CD4-positive, alpha-beta T cell treated with Interleukin-6 for 4 hours (primary cell): ENCODE measurements at places on chromosomes 11 and 22.

GRCh38 chr11:122874991-122875390 lies 7.6 kb upstream of the JHY start:
- no peak for DNase-seq

- no peak for DNase-seq
These were observed 2.6 kb upstream of the DSCAML1 start for GRCh38 chr11:117799634-117800033.

GRCh38 chr22:37420686-37421467 lies 6.4 kb downstream of the ELFN2 start:
- no peak for DNase-seq

- no peak for DNase-seq
These were observed 53.3 kb downstream of the WNT11 start for GRCh38 chr11:76152741-76153570.

- DNase-seq, result no peak
These were observed 120.9 kb upstream of the ZC3H12C start for GRCh38 chr11:109972181-109972715.

GRCh38 chr11:72774499-72774898 lies 19.3 kb downstream of the STARD10 start:
- no peak for DNase-seq

GRCh38 chr22:17770180-17771077 lies 3.8 kb downstream of the BID start:
- DNase-seq, result no peak

GRCh38 chr11:107747622-107748021 lies 35.8 kb upstream of the SLN start:
- no peak for DNase-seq

DNA sequence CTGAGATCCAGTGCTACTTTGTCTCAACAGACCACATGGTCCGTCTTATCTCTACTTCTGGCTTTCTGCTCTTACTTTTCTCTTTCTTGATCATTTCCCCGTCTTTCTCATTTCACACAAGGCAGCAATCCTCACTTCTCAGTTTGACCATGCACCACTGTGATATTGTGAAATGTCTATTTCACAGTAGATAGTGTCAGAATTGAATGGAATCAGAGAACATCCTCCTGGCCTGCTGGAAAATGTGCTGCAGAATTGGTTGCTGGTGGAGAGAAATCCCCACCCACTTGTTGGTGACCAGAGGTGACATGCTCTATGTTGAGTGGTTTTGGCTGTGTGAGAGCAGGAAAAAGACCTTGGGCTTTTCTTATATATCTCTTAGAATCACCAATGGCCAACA lies 57.8 kb upstream of the RCN1 start:
- no peak for DNase-seq

DNA sequence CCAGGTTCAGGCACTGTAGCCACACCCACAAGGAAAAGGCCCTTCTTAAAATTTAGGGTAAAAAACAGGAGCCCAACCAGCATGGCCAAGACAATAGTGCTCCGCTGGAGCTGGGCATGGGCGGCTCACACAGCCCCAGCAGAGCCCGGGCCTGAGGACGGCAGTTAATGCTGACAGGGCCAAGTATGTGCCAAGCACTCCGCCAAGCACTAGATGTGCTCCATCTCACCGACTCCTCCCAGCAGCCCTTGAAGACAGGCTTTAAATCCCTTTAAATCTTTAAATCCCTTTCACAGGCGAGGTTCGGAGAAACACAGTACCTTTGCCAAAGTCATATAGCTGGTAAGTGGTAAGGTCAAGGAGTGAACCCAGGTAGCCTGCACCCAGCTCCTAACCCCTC lies 4.8 kb downstream of the ARFGAP2 start:
- no peak for DNase-seq
